ENCODE measurements at places on chromosomes 7 and 10. TPM values are rescaled to one million over a fixed set of nuclear protein-coding genes. Genes with fewer than 3 reads are reported as not detected.

DNA sequence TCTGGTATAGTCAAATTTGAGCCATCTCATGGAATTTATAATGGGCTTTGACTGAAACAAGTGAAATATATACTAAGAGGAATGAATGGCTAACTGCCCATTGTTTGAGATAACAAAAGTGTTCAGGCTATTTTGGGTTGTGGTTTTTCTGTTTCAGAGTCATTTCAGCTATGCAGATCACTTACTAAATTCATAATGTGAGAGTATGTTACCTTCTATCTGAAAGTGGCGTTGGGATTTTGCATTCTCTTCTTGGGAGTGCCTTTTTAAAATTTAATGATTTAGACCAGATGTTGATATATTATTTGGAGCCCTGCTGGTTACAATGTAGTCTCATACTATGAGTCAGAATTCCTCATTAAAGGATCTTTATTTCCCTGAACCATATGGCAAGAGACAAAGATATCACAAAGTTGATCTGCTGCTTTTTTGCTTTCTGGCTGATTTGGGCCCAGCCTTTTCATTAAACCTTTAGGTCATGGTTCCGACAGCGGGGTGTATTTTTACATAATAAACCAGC, 10.4 kb downstream of the VCL start:
- H3K4me1 ChIP-seq, result peaks cover 47% of the 10 kb centered on the region
- H3K27ac ChIP-seq, result no peak overlapping the region
- DNase-seq, result no peak
- H3K36me3 ChIP-seq, result peaks cover 14% of the 10 kb centered on the region
- H3K4me3 ChIP-seq, result no peak overlapping the region

DNA sequence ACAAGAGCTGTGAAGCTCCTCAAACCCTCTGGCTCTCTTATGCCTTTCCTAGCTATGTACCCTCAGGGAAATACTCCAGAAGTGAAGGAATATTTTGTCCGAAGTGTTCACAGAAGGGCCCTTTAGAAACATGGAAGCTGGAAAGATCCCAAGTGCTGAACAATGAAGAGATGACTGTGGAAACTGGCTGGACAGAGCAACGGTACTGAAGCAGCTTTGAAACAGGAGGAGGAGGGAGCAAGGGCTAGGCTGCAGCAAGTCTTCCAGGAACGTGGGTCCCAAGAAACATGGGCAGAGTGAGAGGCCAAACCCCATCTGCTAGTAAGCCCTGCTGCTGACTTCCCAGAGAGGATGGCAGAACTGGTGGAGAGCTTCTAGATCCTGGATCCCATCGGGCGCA, 3.0 kb upstream of the PSAP start:
- no peak for DNase-seq
- H3K27me3 ChIP-seq, result peaks cover 7% of the 10 kb centered on the region
- H3K4me3 ChIP-seq, result no peak overlapping the region
- no peaks in the 10 kb centered on the region for H3K36me3 ChIP-seq
- H3K27ac ChIP-seq, result no peak overlapping the region

The GRID2IP gene
- total RNA-seq, result 0.28 TPM

DNA sequence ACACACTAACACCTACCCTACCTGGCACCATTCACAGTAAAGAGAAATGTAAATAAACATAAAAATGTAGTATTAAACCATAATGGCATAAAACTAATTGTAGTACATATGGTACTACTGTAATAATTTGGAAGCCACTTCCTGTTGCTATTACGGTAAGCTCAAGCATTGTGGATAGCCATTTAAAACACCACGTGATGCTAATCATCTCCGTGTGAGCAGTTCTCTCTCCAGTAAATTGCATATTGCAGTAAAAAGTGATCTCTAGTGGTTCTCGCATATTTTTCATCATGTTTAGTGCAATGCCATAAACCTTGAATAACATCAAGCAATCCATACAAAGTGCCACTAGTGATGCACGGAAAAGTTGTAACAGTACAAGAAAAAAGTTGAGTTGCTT, 75.4 kb downstream of the CFTR start:
- no peak overlapping the region for H3K27ac ChIP-seq
- no peaks in the 10 kb centered on the region for H3K36me3 ChIP-seq
- H3K27me3 ChIP-seq, result no peaks in the 10 kb centered on the region
